ENCODE measurements at places on chromosomes 5 and 9.

DNA sequence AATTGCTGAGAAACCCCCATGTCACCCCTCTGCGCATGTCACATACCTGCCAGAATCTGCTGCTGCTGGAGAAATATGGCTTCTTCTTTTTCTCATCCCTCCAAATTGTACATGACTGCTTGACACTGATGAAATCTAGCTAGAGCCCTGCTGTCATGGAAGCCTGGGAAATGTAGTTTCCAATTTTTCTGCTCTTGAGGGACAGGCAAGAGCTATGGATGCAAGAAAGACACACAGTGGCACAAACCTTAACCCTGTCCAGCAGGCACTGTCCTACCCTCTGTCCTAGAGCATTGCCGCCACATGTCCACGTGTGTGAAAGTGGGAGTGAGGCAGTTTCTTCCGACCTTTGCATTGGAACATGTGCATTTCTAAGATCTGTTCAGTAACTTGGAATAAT lies 255.5 kb upstream of the SEMA6A start:
- DNase-seq: no peak

DNA sequence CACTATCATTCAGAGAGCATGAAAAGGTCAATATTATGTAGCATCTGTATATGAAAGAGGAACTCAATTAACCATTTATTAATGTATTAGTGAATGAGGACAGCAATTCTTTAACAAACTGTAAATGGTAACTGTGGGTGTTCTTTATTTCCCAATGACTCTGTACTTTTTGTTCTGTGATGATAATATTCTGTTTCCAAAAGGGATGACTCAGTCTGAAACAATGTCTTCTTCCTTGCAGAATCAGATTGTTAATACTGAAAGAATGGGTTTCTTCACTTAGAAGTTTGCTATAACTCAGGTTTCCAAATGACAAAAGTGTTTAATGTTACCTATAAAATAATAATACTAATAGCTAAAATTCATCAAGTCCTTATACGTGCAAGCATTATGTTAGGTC lies 1518.7 kb upstream of the WWC1 start:
- DNase-seq: no peak

DNA sequence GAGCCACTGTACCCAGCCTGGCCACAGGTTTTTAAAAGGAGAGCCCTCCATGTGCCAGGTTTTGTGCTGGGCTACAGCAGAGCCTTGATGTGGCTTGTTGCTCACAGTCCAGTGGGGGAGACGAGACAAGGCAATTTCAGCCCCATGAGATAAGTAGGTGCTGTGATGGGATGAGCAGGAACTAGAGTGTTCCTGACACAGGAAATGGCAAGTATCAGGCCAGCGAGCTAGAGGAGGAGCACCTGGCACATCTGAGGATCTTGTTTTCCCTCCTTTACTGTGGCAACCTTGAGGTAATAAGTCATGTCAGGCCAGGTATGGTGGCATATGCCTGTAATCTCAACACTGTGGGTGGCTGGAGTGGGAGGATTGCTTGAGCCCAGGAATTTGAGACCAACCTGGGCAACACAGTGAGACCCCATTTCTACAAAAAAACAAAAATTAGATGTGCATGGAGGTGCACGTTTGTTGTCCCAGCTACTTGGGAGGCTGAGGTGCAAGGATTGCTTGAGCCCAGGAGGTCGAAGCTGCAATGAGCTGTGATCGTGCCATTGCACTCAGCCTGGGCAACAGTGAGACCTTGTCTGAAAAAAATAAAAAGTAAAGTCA lies 3.8 kb upstream of the ZDHHC12 start:
- no peak for DNase-seq

DNA sequence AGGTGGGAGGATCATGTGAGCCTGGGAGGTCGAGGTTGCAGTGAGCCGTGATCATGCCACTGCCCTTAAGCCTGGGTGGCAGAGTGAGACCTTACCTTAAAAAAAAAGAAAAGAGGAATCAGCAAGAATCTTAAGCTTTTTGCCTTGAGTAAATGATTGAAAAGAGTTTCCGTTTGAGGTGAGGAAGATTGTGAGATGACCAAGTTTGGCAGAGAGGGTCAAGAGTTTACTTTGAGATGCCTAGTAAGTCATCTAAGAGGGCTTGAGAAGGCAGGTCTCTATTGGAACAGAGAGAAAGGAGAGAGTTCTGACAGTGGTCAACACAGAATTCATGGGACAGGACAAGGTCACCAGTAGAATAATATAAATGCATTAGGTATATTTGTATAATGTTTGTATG lies 572.1 kb downstream of the TLE4 start:
- no peak for DNase-seq

GRCh38 chr5:149804478-149805450 lies 74.7 kb downstream of the PPARGC1B start:
- DNase-seq: no peak

DNA sequence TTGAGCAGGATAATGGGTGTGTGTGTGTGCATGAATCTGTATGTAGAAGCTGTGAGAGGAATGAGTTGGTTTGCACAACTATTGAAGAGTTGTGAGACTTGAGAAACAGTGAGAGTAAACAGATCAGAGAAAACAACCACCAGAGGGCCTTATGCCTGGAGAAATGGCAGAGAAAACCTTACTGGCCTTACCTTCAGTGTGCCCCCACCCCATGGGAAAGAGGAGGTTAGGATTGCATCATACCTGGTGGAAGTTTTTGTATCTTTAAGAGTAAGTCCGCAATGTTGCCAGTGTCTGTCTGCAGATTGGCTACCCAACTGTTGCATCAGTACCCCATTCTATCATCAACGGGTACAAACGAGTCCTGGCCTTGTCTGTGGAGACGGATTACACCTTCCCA lies 1909.4 kb upstream of the WWC1 start:
- no peak for DNase-seq

- no peak for DNase-seq
Measured at GRCh38 chr5:93622240-93622885, 39.3 kb downstream of the NR2F1 start.

DNA sequence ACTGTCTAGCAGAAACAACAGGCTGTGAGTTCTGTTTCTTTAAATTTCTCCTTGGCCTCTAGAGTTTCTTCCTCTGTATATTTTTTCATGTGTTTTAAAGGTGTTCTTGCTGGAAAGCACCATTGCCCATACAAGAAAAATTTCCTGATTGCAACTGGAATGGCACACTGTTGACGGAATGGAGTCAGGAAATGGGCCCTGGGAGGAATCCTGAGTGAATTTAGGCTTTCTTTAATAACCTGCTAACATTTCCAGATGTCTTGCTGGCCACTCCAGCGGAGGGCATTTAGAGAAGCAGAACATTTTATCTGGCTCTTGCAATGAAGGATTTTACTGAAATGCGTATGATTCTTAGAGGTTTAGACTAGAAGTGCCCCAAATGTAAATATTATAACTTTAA lies 736.3 kb downstream of the TAF11L14 start:
- DNase-seq: no peak

DNA sequence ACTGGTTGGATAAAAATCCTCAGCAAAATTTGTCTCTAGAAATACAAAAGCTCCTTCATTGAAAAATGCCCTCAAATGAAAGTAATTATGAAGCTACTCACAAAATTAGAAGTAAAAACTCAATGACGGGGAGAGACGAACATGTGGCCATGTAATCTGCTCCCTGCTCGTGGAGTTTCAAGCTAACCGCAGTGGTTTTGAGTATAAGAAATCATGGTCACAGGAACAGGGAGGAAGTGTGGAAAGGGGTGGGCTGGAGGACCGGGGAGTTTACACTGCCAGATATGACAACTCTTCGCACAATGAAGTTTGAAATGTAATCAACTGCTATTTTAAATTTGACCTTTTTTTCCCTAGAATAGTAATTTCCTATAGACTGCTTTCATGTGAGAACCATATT lies 765.4 kb upstream of the DMAC1 start:
- DNase-seq: no peak

- DNase-seq: no peak
Measured at GRCh38 chr5:6518298-6519057, 69.8 kb downstream of the UBE2QL1 start.

DNA sequence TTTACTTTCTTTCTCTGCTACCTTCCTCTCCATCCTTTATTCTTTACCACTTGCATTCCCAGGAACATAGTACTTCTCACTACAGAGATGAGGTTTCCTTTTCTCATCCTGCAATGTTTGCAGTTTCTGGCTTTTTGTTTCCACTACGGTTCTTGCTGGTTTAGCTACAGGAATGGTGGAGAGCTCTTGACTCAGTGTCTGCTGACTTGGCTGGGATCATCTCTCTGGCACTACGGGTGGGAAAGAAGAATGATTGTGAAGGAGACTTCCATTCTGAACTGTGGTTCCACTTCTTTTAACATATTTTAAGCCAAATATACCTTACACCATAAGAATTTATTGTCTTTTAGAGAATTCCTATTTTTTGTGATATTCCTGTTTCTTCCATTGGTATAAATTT lies 65.1 kb downstream of the NREP start:
- DNase-seq: no peak

- no peak for DNase-seq
Measured at GRCh38 chr9:5357431-5358105, 17.9 kb upstream of the RLN1 start.

- no peak for DNase-seq
Measured at GRCh38 chr9:89359751-89360261, 41.5 kb downstream of the SECISBP2 start.

GRCh38 chr9:120974921-120975320 lies 48.3 kb upstream of the TRAF1 start:
- DNase-seq: no peak

GRCh38 chr9:132242621-132243155 lies 80.8 kb downstream of the NTNG2 start:
- DNase-seq: no peak

- no peak for DNase-seq
Measured at GRCh38 chr5:6774721-6775204, 61.5 kb downstream of the TENT4A start.

GRCh38 chr9:113454914-113455761 lies 8.4 kb upstream of the RGS3 start:
- DNase-seq: no peak

DNA sequence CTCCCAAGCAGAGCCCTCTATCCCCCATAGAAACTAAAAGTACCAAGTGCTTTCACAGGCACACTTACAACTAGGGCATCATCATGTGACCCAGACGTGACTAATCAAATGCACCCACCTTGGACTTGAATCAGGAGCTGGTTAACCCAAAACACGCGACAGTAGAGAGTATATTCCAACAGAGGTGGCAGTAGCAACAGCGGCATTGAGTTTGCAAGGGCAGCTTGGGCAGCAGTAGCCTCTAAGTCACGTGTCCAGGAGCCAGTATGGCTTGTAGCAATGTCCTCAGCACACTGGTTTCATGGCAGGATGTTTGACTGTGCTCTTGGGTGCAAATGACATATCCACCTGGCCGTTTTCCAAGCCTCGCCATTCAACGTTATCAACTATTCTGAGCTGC lies 73.4 kb upstream of the DNAH5 start:
- no peak for DNase-seq

GRCh38 chr5:143470120-143470519 lies 66.6 kb upstream of the NR3C1 start:
- no peak for DNase-seq

DNA sequence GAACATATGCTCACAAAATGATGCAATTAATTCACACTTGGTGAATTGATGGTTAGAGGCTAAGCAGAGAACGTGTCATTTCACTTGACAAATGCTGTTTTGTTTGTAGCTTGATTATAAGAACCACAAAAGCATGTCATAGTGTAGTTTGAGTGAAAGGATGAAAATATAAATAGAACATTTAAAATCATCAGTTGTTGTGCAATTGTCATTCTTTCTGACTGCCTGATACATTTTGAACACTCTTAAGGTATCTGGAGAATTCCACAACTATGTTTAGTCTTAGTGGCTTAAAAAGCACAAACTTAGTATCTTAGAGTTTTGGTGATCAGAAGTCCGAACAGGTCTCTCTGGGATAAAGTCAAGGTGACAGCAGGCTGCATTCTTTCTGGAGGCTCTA lies 129.4 kb downstream of the BASP1 start:
- no peak for DNase-seq

- DNase-seq: no peak
Measured at GRCh38 chr9:115042781-115043509, 75.0 kb downstream of the TNC start.

GRCh38 chr5:34003941-34004340 lies 3.9 kb downstream of the AMACR start:
- no peak for DNase-seq

- DNase-seq: no peak
Measured at GRCh38 chr5:3325201-3325971, 270.2 kb upstream of the IRX1 start.

- no peak for DNase-seq
Measured at GRCh38 chr9:5842929-5843793, 10.2 kb upstream of the ERMP1 start.

- no peak for DNase-seq
Measured at GRCh38 chr5:116421080-116421629, 153.5 kb downstream of the SEMA6A start.

- no peak for DNase-seq
Measured at GRCh38 chr5:17220469-17220868, 3.0 kb downstream of the BASP1 start.

GRCh38 chr5:103298117-103298516 lies 39.6 kb downstream of the MACIR start:
- no peak for DNase-seq

DNA sequence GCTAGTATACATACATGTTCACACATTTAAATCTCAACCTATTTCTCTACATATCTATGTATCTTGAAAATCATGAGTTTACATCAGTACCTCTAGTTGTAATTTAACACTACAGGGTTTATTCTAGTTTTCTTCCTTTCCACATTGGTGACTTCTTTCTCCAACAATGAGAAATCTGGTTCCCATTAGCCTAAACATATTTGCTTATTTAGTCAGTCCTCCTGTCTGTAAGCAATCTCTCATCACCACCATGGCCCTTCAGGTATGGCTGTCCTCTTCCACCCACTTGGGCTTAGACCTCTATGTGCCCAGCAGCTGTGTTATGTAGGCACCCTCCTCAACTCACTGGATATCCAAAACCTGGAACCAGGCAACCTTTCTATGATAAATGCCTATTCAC lies 8.0 kb upstream of the SPATA31D1 start:
- DNase-seq: no peak

DNA sequence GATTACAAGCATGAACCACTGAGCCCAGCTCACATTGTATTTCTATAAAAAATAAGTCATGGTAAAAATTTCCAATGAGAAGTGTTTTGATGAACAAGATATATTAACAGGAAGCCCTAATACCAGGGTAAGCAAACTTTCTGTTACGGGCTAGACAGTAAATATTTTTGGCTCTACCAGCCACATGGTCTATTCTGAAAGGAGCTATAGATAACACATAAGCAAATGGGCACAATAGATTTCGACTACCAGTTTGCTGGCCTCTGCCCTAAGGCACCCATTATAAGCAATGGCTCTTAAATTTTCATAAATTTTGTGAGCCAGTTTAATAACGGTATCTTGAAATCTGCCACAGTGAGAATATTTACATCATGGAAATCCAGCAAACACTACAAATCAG lies 8.1 kb downstream of the UBQLN1 start:
- no peak for DNase-seq

Measured in activated naive CD4-positive, alpha-beta T cell treated with anti-CD3 and anti-CD28 coated beads, Interleukin-2, amount 50 U/mL, for 16 hours (primary cell).